NCI-H1436 treated with DMSO at 0.1 percent for 48 hours (cell line): ENCODE measurements at places on chromosomes 6 and 20.

GRCh38 chr6:42933205-42933604 lies 3.9 kb downstream of the CNPY3 start:
- DNase-seq: no peak

- DNase-seq: no peak
Measured at GRCh38 chr6:169530752-169531123, 171.1 kb downstream of the WDR27 start.

GRCh38 chr6:50272611-50273010 lies 222.9 kb upstream of the DEFB112 start:
- no peak for DNase-seq

GRCh38 chr6:33904050-33904746 lies 100.4 kb upstream of the MLN start:
- no peak for DNase-seq

DNA sequence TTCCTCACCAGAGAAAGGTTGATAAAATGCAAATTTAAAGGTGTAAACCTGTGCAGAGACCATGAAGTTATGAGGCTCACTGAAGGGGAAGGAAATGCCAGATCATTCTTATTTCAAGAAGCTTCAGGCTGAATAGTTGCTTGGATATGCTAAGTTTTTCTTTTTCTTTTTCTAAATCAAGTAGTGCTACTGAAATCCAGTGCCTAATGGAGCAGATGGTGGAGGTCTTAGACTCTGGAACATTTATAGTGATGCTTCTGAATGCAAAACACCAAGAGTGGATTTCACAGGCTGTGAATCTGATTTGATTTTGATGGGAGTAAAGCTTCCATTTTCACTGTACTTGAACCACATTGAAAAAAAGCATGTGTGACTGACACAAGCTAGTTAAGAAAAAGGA lies 151.2 kb upstream of the BEND3 start:
- DNase-seq: no peak

DNA sequence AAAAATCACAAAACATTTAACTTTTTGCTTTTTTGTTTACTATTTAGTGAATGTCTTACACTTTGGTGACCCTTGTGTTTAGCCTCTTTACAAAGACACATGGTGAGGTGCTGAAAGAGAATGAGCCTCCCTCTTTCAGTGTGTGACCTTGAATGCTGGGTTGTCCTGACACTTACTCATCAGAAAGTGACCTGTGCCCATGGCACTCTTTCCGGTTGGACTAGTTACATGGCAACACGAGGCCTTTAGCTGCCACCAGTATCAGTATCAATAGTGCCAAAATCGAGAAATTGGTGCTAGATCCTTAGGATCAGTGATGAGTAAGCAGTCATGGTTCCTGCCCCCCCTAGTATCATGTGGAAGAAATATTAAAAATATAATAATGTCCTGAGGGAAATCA lies 1.7 kb upstream of the RPL7L1 start:
- DNase-seq: no peak

- DNase-seq: no peak
Measured at GRCh38 chr20:56289652-56290051, 41.1 kb downstream of the MC3R start.

GRCh38 chr6:10643201-10643651 lies 51.2 kb downstream of the C6orf52 start:
- DNase-seq: no peak

GRCh38 chr20:54067606-54068174 lies 2.7 kb downstream of the BCAS1 start:
- no peak for DNase-seq

- no peak for DNase-seq
Measured at GRCh38 chr6:111105578-111105977, 18.3 kb downstream of the SLC16A10 start.

DNA sequence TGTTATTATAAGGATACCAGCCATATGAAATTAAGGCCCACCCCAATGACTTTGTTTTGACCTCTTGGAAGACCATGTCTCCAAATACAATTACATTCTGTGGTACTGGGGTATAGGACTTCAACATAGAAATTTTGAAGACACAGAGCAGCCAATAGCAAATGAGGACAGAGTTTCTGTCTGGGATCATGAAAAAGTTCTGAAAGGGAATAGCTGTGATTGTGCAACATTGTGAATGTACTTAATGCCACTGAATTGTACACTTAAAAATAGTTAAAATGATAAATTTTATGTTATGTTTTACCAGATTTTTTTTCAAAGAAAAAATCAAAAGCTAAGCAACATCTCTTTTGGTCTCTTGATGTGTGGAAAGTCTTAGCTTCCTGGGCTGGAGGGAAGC lies 27.0 kb upstream of the AGPAT4 start:
- DNase-seq: no peak

DNA sequence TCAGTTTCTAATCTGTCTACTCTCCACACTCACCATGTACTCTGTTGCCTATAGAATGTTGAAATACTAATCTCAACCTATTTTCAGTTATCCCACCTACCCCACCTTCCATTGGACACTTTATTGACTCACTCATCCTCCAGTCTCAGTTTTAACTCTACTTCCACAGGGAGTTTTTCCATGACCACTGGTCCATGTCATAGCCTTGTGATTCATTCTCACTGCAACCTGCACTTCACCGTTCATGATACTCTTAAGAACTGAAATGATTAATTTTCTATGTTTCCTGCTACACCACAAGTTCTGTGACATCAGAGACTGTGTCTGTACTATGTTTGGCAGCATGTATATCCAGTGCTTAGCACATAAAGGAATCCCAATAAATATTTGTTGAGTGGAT lies 122.8 kb upstream of the HSF2 start:
- DNase-seq: no peak

DNA sequence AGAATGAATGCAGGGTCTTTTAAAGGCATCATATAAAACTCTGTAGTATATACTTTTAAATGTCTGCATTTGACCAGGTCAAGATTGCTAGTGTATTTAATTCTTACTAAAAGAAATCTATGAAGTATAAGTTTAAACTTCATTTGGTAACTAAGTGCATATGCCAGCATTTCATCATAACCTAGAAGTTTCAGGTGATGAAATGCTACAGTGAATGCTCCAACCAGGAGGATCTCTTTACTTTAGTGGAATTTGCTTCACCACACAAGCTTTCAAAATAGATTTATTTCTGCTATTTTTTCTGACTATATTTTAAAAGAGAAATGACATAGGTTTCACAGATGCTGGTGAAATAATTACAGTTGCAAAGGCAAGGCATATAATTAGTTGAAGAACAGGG lies 141.9 kb downstream of the HIVEP2 start:
- no peak for DNase-seq

- no peak for DNase-seq
Measured at GRCh38 chr20:52410182-52410647, 218.6 kb upstream of the ZFP64 start.

DNA sequence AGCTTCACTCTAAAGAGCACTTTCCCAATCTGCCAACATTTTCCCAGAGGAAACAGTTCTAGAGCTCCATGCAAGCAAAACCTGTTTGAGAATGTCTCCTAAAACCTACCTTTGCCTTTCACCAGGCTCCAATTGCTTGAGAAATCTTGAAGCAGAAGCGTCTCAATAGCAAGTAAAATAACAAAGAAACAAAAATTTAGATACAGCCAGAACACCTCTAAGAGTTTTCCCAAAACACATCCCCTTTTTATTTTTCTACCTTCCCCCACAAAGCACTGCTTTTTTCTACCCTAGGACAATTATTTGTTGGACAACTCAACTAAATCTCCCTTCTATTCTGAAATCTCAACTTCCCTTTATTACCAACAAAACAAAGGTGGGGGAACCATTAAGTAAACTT lies 3.6 kb downstream of the VGLL2 start:
- no peak for DNase-seq

GRCh38 chr6:41894366-41895299 lies 542 bp downstream of the USP49 start:
- peak; percentile 21 for DNase-seq

- DNase-seq: no peak
Measured at GRCh38 chr6:127968394-127968793, 67.5 kb upstream of the THEMIS start.

DNA sequence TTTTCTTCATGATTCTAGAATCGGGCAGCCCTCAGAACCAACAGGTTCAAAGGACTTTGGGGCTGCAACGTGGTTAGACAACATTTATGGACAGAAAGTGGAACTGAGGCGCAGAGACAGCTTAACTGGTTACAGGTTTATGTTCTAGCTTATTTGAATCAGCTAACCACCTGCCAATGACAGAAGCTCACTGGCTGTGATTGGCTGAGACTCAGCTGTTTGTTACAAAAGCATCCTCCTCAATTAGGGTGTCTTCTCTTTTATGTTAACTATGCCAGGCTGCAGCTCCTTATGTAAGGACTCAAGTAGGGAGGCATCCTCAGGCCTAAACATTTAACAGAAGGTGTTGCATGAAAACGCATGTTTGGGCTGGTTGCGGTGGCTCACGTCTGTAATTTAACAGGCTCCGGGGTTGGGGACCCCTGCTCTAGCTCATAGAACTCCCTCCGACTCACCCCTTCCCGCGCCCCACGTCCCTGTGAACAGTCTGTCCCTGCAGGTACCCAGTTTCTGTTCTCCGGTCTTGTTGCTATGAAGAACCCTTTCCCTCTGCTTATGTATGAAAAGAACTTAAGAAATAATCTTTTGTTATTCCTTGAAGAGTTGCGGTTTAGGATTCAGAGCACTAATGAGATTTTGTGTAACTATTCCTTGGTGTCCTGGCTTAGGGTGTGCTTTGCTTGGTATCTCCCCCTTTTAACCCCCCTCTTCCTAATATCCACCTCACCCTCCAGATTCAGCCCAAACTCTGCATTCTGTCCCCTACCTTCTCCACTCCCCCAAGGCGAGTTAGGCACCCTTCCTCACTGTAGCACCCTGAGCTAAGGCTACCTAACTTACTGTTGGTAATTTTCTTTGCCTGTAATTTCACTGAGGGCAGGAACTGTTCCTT lies 1.2 kb upstream of the TMEM181 start:
- no peak for DNase-seq

DNA sequence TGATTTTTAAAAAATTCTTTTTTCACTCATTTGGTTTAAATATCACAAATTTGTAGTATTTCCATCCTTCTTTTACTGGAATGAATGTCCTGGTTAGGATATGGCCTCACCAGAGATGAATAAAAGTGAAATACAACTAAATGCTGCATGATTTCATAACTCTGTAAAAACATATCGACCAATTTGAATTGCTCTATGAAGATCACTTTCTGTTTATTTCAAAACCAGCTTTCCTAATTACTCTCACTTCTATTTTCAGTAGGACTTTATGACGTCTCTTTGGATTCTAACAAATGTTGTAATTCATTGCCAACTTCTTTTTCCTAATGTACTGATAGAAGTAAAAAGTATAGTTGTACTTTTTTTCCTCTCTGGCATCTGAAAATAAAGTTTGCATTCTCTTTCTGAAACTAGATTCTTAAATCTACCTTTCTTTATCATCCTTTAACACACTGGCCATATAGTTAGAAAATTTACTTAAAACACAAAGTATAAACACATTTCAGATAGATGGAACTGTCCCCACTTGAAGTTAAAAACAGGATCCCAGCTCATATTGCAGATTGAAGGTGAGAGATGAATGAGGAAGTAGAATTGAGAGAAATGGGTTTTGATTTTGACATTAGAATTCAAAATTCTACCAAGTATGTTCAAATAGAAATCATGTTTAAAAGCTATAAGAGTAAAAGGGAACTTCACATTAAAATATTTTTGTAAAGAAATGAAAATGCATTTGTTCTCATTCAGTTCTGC lies 40.3 kb upstream of the IL20RA start:
- DNase-seq: no peak

DNA sequence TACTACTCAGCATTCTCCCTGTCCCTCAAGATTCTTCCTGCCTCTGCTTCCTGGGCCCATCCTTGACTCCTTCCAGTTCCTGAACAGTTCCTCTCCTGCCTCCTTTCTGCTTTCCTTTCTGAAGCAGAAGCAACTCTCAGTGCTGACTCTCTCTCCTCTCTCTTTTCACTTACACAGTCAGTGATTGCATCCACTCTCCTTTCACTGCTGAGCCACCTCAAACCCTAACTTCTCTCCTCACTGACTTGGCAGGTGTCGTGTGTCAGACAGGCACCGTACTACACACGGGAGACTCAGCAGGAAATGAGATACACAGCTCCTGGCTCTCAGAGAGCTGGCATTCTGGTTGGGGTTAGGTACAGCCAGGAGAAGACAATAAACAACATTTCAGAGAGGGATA lies 5.6 kb downstream of the ABHD16A start:
- DNase-seq: no peak

DNA sequence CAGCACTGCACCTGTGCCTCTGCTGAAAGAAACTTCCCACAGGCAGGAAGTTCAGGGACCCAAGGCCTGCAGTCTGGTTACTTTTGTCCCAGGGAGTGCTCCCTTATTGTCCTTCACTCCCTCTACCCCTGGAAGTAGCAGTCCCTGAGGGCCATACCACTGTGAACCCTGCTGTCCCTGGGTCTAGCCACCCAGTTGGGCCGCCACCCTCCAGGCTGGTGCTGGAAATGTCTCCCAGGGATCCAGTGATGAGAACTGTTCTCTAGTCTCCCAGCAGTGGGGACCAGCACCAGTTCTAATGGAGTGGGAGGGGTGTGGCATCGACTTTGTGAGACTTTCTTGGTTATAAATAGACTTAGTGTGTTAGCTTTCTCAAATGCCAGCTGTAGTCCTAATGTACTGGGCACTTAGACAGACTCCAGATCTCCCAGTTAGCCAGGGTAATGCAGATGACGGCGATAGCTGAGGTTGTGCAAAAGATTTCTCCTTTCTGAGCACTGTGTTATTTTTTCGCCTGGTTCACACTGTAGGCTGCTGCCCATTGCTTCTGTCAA lies 462.5 kb downstream of the CDH26 start:
- no peak for DNase-seq

DNA sequence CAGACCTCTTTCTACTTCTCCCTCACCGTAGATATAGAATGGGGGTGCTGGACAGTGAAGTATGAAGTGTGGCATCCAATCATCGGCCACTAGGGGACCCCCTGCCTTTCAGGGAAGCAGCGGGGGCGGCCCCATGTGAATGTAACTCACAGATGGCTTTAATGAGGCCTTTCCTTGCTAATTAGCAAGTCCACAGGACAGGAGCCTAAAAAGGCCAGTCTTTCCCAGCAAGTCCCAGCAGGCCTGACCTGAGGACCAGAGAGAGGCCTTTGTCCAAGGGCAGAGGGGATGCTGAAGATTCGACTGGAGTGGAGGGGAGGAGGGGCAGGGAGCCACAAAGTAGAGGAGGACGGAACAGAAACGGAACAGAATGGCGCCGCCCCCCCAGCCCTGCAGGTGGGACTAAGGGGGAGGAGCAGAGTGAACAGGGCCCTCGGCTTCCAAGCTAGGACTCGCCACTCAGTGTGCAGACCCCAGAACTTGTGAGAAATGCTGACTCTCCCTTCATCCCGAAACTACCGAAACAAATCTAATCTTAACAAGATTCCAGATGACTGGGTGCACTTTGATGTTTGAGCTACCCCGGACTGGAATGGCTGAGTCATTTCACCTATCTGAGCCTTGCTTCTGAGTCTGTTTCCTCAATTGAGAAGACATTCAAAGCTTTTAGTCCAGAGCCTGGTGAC lies 5.8 kb downstream of the C6orf132 start:
- no peak for DNase-seq
